ENCODE measurements at places on chromosomes 16 and 17.
A peak's percentile ranks its signal among the peaks of the same experiment; 100 is the strongest.

- DNase-seq, result no peak
Observed at GRCh38 chr16:30372038-30372712, 1.9 kb upstream of the TBC1D10B start.

DNA sequence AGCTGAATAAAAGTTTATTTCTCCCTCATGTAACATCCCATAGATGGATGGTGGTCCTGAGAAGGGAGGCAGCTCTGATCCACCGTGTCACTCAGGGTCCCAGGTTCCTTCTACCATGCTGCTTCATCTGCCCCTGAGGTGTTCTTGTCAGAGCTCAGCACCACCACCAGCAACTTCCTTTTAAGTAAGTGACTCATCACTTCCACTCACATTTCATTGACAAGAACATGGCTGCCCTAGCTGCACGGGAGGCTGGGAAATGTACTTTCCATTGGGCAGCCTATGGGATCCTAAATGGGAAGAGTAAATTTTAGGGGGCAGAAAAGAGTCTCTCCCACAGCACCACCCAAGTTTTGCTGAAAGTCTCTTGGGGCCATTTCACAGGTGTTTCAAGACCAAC, 134.7 kb downstream of the USP31 start:
- no peak for DNase-seq

- DNase-seq, result no peak
Observed at GRCh38 chr16:20956319-20956718, 55.7 kb downstream of the LYRM1 start.

GRCh38 chr16:57092786-57093411, 516 bp downstream of the CPNE2 start:
- peak; percentile 36 for DNase-seq

DNA sequence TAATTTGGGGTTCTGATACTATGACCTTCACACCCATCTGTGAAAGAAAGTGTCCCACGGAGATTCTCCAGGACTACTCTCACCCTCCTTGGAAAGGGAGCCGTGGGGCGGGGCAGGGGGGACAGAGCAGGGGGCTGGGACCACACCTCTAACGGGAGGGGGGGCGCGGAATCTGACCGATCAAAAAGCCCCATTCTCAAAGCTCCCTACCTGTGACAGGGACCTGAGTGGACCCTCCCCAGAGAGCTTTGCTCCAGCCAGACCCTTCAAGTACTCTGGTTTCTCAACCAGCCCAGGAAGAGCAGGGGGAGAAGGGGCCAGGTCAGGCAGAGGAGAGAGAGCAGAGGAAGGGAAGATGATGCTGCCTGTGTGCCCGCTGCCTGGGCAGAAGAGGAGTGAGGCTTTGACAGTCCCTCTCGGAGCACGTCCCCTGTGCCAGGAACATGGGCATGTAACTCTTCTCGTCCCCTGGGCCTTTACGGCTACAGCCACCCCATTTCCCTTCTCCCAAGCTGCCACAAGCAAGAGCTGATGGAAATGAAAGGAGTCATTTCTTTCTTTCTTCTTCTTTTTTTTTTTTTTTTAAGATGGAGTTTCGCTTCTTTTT, 682 bp downstream of the XAF1 start:
- DNase-seq, result no peak

DNA sequence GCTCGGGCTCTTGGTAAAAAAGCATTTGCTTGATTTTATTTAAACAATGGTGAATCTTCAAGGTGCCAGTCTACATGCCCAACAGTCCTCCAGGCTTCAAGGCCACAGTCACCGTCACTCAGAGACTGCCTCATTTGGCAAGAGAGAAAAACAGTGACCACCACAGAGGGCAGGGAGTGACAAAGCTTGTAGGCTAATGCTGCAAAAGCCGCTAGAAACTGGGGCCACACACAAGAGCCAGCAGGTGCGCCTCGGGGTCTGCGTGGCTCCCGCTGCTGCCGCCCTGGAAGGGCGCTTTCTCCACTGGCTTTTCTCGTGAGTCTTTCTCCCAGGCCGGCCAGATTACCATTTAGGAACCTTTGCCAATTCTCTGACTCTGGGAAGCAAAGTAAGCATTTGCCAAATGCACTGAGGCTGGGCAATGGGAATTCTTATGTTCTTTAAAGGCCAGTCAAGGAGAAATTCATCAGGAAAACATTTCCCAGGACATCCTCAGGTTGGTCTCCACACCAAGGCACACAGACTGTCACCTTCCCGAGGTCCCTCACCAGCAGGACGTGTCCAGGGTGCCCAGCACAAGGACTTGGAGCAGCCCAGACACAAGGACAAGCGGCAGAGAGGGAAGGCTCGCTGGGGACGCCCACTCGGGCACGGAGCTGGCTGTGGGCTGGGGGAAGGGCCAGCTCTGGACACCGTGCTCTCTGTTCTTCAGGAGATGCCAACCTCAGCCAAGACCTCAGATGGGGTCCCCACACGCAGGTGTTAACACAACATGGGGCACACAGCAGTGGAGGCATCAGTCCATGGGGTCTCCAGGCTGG, 12.5 kb upstream of the C16orf95 start:
- no peak for DNase-seq
